Astrocyte of the spinal cord (primary cell): ENCODE measurements at places on chromosomes 2 and 18.

GRCh38 chr2:69490486-69490885 is 53.3 kb upstream of the NFU1 start:
- no peak for DNase-seq

- no peak for DNase-seq
Observed at GRCh38 chr18:44495151-44495550, 185.5 kb upstream of the SETBP1 start.

DNA sequence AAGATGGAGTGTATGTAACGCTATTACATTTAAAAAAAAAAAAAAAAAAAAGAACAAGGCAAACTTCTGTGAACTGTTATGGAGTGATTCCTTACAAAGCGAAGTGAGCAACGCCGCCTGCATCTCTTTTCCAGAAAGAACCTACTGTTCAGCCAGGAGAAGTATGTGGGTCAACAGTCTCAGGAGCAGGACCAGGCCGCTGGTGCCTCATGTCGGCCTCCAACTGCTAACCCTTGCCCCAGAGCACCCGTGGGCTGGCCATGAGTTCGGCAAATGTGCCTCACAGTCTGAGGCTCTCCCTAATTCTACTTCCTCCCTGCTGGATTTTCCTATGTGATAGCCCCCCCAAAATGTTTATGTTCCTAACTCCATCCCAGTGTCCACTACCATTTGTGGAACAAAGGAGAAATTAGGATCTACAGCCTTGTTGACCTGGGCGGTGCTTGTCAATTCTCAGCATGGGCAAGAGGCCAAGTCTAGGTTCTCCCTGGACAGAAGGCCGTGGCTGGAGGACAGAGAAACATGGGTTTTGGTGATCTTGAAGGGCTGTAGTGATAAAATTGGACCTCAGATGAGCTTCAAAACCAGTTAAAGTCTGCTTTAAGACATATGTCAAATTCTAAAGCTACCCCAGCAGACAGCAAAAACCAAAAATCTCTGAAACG is 15.9 kb downstream of the FAM168B start:
- DNase-seq: no peak

DNA sequence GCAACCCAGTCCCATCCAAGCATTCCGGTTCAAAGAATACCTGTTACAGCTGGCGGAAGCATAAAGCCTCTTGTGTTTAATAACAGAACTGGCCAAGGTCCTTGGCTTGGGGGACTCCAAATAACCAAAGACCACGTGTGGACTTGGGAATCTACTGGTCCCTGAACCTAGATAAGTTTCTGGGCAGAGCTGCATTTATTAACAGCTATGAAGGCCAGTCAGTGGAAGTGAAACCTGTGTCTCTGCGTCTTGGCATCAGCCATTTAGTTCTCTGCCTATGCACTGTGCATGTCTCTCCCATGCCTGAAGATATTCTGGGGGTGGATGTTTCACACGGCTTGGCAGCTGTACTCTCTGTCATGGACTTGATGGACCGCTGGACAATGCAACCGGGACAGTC is 137.7 kb downstream of the CCBE1 start:
- no peak for DNase-seq

- no peak for DNase-seq
Observed at GRCh38 chr2:30481323-30481800, 34.3 kb downstream of the LCLAT1 start.

DNA sequence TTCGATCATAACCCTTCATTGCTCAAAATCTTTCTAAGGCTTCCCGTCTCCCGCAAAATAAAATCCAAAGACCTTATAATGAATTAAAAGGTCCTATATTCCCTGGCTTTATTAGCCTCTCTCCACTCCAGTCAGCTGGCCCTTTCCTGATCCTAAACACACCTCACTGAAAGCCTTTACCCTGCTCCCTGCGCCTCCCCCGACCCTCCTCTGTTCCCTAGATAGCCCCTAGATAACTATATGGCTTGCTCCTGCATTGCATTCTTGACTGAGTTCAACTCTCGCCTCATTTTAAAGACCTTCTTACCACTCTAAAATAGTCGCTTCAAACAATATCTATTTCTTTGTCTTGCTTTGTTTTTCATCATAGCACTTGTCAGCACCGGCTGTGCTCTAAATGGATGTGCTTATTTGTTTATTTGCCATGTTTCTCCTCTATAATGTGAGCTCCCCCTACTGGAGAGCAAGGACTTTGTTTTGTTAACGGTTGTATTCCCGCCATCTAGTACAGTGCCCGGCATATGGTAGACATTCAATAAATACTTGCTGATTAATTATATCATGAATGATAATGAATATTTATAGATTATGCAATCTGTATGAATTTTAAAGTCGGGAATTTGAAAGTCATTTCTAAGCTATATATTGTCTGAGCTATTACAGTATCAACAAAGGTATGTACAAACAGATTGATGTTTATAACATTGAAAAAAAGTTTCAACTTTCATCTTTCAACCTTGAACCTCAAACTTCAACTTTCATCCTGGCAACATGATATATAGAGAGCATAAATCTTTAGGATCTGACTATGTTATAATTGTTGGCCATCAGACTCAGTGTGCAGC is 32.4 kb upstream of the VIT start:
- peak; percentile 77 for DNase-seq

- no peak for DNase-seq
Observed at GRCh38 chr2:236612737-236613136, 43.1 kb downstream of the ACKR3 start.

GRCh38 chr2:19863303-19864041 is 38.3 kb downstream of the TTC32 start:
- DNase-seq: peak; percentile 63

GRCh38 chr2:165874445-165875039 is 79.0 kb downstream of the TTC21B start:
- DNase-seq: peak; percentile 81

- DNase-seq: no peak
Observed at GRCh38 chr2:219354582-219354981, 22.0 kb upstream of the RESP18 start.

- DNase-seq: no peak
Observed at GRCh38 chr2:121731366-121731765, 5.3 kb downstream of the NIFK start.

DNA sequence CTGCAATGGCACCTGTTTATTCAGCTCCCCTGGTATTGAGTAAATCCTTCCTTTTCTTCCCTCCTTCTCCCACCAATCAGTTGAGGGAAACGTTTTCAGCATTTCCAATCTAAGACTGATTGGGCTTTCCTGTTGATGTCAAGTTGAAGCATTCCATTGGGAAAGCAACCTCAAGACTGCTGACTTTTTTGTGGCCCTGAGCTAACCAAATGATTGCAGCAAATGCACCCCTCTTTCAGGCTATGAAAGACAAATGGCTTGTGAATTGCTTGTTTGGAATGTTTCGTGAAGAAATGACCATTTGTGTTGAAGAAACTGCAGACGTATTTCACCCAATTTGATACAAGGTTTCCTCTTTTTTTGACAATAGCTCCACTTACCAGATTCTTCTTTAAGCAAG is 303.5 kb downstream of the EPHA4 start:
- no peak for DNase-seq

- no peak for DNase-seq
Observed at GRCh38 chr18:31609886-31610285, 18.2 kb downstream of the TTR start.

DNA sequence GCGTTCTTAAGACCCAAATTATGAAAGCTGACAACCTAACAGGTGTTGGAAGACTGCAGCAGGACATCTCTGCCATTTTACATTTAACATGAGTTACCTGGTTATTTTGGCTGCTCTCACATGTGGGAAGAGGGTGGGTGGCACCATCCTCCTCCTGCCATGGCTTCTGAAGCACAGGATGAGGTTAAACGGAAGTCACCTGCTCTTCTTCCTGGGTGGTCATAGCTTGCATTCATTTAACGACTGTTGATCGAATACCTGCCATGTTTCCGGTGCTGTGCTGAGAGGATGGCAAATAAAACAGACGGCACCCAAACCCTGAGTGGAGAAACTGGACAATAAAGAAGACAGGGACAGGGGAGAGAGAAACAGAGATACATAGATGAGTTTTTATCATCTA is 118.0 kb downstream of the RHBDD1 start:
- no peak for DNase-seq

GRCh38 chr2:54626131-54626530 is 97.3 kb upstream of the EML6 start:
- DNase-seq: no peak

GRCh38 chr18:46176001-46176400 is 71.8 kb downstream of the HAUS1 start:
- DNase-seq: no peak
